ENCODE measurements at places on chromosomes 4 and X.

- no peak for DNase-seq
Observed at GRCh38 chr4:31086756-31087330, 366.7 kb downstream of the PCDH7 start.

- DNase-seq = no peak
Observed at GRCh38 chr4:145881989-145882388, 56.6 kb downstream of the ZNF827 start.

- no peak for DNase-seq
Observed at GRCh38 chr4:142818031-142818430, 28.1 kb downstream of the INPP4B start.

- DNase-seq = no peak
Observed at GRCh38 chrX:54980334-54980733, 13.7 kb downstream of the PFKFB1 start.

DNA sequence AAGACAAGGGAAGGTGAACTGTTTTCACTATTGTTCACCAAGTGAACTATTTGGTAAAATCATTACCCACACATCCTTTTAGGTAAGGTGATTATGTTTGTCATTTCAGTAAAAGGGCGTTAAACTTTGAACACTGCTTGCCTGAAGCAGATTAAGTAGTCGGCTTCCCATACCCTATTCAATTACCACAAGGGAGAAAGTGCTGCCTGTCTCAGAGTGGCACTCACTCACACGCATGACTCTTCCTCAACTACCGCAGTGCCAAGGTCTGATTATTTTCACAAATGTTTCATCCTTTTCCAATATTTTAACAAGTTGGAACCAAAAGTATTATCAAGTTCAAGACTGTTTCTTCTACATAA lies 11.0 kb downstream of the VEGFC start:
- no peak for DNase-seq

DNA sequence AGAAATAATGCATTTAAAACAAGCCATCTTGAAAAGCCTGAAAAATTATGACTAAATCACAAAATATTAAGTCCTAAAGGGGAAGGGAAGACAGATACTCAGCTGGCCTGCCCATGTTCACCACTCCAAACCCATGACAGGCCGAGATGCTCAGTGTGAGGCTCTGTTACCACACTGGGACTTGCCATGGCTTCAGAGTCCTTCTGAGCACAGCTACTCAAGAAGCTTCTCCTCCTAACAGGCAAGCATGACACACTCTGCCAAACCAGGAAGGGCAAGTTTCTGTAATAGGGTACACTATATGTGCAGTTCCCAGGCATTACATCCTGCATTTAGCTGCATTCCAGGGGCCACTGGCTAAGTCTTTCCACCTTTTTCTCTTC lies 34.0 kb upstream of the CYBB start:
- no peak for DNase-seq

- no peak for DNase-seq
Observed at GRCh38 chr4:52982255-52982945, 120.3 kb downstream of the RASL11B start.

- DNase-seq = no peak
Observed at GRCh38 chrX:100939333-100939732, 10.6 kb upstream of the XKRX start.

GRCh38 chr4:65747386-65747785 lies 77.1 kb upstream of the EPHA5 start:
- DNase-seq = no peak

- DNase-seq = no peak
Observed at GRCh38 chrX:30525732-30526131, 51.8 kb downstream of the TASL start.

GRCh38 chr4:125003840-125004239 lies 291.3 kb upstream of the ANKRD50 start:
- no peak for DNase-seq

DNA sequence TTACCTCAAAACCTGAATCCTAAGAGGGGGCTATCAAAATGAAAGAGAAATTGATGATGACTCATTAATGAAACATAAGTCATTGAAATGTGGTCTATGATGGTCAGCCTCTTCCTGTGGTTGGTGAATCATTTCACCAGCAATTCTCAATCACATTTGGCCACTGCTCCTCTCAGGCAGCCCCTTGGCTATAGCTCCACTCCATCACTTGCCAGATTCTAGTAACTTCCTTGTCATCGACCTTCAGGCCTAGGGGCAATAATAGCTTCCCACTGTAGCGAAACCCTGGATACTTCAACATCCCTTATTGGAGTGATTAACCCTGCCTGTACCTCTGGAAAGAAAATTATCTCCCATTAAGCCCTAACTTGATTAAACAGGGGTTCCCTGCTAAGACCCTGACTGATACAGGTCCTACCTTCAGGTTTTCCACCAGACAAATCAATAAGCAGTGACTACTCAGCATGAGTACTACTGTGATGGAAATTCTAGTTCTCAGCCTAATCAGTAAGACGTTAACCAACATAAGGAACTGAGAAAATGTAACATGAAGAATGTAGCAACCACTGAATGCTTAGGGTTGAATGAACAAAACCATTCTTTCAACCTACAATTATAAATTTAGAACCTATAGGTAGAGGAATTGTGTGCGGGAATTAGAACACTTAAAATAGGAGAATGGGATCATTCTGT lies 30.4 kb downstream of the ADH7 start:
- no peak for DNase-seq

GRCh38 chr4:183571350-183571941 lies 66.6 kb downstream of the ING2 start:
- no peak for DNase-seq

- no peak for DNase-seq
Observed at GRCh38 chr4:172982151-172982590, 186.4 kb upstream of the GALNT7 start.
